ENCODE measurements at places on chromosomes 5 and 9.

DNA sequence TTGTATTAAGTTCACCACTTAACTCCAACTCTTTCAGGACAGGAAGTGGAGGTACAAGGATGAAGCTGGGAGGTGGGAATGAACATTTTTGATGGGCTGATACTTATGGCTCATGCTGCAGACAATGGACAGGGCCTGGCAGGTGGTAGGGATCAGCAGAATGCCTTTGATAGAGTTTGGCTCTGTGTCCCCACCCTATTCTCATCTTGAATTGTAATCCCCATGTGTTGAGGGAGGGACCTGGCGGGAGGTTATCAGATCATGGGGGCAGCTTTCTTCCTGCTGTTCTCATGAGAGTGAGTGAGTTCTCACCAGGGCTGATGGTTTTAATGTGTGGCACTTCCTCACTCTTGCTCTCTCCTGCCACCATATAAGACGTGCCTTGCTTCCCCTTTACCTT is 87.3 kb upstream of the PRLR start:
- DNase-seq = no peak

DNA sequence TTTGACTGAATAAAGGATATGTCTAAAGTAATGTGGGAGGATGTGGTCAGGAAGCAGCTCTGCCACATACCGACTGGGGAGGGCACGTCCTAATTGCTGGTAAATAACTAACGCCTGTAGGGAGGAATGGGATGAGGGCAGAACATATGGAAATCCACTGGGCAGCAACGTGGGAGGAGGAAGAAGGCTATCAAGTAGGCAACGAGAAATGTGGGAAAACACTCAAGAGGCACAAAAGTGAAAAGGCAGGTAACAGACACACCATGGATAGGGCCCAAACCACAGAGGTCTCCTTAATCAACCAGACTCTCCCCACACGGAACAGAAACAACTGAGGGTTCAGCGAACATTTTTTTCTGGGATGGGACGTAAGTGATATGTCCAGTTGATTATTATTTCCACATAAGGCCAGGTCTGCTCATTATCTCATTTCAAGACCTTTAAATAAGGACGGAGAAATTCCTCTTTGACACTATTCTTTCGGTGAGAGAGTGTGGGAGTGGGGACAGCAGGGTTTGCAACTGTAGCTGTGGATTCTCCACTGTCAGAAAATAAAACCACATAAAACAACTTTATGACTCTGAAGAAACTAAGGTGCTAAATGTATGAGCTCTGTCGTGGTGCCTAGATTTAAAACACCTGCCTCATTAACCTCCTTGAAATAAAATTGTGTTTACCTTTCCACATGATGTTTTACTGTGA is 17.0 kb downstream of the IARS1 start:
- no peak for DNase-seq

GRCh38 chr5:158499075-158499891 is 600.4 kb downstream of the EBF1 start:
- DNase-seq = no peak

- no peak for DNase-seq
Measured at GRCh38 chr9:74630228-74630627, 133.1 kb downstream of the RORB start.

DNA sequence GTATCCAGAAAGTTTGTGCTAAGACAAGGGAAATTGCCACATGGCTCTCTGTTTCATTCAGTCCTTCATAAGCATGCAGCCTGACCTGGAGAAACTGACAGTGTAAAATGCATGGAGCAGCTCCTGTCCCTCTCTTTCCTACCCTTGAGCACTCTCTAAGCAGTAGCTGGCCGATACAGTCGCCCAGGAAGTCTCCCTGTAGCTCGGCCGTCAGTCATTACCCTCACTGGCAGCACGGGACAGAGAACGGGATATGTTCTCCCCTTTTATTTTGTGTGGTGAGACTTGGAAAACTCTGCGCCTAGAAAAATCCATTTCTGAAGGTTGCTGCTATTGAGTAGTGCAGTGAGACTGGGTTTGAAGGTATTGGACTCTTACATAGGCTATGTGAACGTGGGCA is 56.8 kb upstream of the KCNMB1 start:
- DNase-seq = no peak

GRCh38 chr5:139019211-139019610 is 144.1 kb upstream of the LRRTM2 start:
- no peak for DNase-seq

GRCh38 chr5:124745007-124745927 is 1.2 kb downstream of the ZNF608 start:
- DNase-seq = no peak

- DNase-seq = no peak
Measured at GRCh38 chr5:120507800-120508463, 43.8 kb downstream of the PRR16 start.

DNA sequence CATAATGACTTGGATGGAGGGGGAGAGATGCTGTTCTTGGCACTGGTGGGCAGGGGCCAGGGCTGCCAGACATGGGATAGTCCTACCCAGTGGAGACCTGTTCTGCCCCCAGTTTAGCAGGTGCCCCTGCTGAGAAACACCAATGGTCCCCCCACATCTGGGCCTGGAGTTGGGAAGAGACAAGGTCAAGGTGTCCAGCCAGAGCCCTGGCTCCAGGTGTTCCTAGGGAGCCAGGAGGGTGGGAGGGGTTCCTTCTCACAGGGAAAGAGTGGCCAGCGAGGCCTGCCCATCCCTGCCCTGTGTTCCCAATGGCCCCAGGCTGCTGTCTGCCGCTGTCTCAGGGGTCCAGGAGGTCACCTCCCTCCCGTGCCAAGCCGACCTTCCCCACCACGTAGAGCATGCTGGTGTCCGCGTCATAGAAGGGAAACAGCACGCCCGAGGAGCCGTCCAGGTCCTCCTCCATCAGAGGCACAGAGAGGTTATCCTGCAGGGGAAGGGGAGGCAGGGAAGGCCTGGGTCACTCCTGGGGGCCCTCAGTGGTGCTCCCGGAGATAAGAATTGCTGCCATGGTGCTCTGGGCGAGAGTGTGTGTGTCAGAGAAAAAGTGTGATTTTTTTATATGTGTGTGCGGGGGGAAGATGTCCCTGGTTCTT is 11.7 kb upstream of the TRIM14 start:
- no peak for DNase-seq

GRCh38 chr5:172952034-172952511 is 7.2 kb upstream of the RPL26L1 start:
- DNase-seq = no peak

DNA sequence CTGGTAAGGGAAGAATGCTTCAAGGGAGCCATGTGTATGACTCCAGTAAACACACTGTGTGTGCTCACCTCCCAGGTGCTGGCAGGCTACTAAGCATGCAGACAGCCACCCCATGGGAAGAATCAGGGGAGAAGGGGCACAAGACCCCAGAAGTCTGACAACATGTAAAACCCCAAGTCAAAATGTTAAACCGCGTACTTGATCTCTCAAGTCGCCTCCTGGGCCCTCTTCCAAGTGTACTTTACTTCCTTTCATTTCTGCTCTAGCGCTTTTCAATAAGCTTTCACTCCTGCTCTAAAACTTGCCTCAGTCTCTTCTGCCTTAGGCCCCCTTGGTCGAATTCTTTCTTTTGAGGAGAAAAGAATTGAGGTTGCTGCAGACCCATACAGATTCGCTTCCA is 31.3 kb downstream of the DAPK1 start:
- no peak for DNase-seq

DNA sequence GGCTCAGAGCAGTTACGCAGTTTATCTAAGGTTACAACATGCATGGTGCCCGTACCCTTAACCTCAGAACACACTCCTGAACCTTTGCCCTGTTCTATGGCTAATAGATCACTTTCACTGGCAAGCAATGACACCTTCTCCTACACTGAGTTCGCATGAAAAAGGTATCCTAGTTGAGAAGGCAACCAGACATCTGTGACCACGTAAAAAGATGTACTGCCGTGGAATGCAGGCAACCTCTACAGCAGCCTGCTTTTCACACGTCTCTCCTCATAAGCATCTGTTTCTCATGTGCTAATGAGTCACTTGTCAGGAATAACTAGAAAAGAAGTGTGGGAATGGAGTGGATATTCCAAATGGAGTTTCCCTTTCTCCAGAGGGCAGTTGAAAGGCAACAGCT is 71.4 kb downstream of the FBXO38 start:
- no peak for DNase-seq

- DNase-seq = no peak
Measured at GRCh38 chr5:83488821-83489220, 17.3 kb downstream of the VCAN start.

- DNase-seq = no peak
Measured at GRCh38 chr9:127980060-127980705, 606 bp downstream of the EEIG1 start.

All from stimulated activated CD8-positive, alpha-beta memory T cell treated with anti-CD3 and anti-CD28 coated beads, Interleukin-12 subunit alpha, Interleukin-12 subunit beta, amount 100 ng/mL, for 1 hour (primary cell).